Tibial nerve (tissue), 4 donors: ENCODE measurements at places on chromosomes 2 and 18.

- H3K36me3 ChIP-seq: no peaks in the 10 kb centered on the region
- no peaks in the 10 kb centered on the region for H3K27me3 ChIP-seq
- no peak for DNase-seq
- H3K27ac ChIP-seq: no peak overlapping the region
These were observed 25.6 kb downstream of the ARHGAP28 start for GRCh38 chr18:6755107-6755506.

DNA sequence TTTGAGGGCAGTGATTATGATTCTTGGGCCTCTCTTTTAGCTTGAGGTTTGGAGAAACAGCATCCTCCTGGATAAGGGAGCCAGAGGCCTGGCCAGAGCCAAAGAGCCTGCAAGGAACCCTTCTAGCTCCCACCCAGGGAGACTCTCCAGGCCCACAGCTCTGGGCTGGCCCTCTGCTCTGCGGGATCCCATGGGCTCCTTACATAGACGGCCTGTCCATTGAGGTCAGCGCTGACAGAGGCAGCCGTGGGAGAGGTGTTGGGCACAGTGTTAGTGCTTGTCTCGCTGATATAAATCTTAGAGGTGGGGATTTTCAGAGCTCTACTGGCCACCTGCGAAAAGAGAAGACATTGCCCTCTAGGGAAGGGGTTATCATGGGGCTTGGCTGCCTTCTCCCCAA is 67.2 kb downstream of the XDH start:
- no peak for DNase-seq
- no peak overlapping the region for H3K4me3 ChIP-seq
- H3K27ac ChIP-seq: no peak overlapping the region
- H3K27me3 ChIP-seq: no peaks in the 10 kb centered on the region
- H3K4me1 ChIP-seq: no peaks in the 10 kb centered on the region
- no peaks in the 10 kb centered on the region for H3K36me3 ChIP-seq

DNA sequence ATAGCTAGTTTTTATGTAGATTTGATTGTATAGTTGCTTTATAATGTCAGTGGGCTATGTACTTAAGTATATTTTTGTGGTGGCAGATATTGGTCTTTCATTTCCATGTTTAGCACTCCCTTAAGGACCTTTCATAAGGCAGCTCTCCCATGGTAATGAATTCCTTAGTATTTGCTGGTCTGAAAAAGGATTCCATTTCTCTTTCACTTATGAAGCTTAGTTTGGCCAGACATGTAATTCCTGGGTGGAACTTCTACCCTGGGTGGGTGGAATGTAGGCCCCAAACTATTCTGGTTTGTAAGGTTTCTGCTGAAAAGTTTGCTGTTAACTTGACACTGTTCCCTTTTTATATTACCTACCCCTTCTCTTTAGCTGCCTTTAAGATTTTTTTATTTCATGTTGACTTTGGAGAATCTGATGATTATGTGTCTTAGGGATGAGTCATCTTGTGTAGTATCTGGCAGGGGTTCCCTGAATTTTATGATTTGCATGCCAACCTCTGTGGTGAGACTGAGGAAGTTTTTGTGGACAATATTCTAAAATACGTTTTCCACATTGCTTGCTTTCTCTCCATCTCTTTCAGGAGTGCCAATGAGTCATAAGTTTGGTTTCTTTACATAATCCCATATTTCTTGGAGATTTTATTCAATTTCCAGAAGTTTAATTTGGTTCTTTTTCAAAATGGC is 65.4 kb upstream of the VRK2 start:
- H3K27ac ChIP-seq: no peak overlapping the region
- DNase-seq: no peak
- no peak overlapping the region for H3K4me3 ChIP-seq
- H3K36me3 ChIP-seq: no peaks in the 10 kb centered on the region
- H3K4me1 ChIP-seq: no peaks in the 10 kb centered on the region

DNA sequence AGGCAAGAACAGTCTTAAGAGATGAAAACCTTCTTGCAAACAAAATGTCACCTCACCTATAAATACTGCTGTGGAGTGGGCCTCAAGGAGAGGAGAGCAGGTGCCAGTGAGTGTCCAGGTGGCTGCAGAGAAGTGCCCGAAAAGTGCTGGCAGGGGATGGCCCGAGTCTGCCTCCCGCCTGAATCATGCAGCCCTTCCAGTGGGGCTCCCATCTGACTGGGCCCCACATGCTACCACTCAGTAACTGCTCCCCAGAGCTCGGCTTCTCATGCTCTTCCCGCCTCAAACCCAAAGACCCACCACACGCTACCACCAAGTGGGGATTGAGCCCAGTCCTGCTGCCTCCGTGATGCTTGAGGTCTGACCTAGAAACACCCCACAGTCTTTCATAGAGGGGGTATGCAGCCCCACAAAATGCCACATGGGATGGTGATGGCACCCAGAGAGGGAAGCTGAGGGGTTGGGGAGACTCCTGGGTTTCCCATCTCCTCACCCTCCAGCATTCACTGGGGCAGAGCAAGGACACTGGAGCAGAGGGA is 7.4 kb downstream of the HS6ST1 start:
- H3K4me1 ChIP-seq: no peaks in the 10 kb centered on the region
- no peaks in the 10 kb centered on the region for H3K27me3 ChIP-seq

- no peaks in the 10 kb centered on the region for H3K36me3 ChIP-seq
- H3K27ac ChIP-seq: no peak overlapping the region
- no peaks in the 10 kb centered on the region for H3K4me1 ChIP-seq
- no peak overlapping the region for H3K4me3 ChIP-seq
These were observed 98.9 kb upstream of the ITGB6 start for GRCh38 chr2:160298960-160299359.

DNA sequence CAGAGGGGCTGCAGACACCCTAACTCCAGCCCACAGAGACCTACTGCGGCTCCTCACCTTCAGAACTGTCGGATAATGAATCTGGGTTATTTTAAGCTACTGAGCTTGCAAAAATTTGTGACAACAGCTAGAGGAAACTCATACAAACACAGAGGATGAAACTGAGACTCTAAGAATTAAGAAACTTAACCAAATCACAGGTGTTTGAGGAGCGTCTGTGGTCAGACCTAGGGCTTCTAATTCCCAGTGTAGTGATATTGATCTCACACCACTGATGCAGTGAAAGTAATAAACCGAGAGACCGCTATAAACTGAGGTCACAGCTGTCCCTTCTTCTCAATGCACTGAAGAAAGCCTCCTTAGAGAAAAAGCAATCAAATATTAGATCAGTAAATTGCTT is 110.1 kb downstream of the RGPD3 start:
- H3K27me3 ChIP-seq: no peaks in the 10 kb centered on the region
- no peaks in the 10 kb centered on the region for H3K36me3 ChIP-seq
- H3K4me3 ChIP-seq: no peak overlapping the region
- no peak for DNase-seq
- no peaks in the 10 kb centered on the region for H3K4me1 ChIP-seq
- no peak overlapping the region for H3K27ac ChIP-seq

- no peak for DNase-seq
- H3K36me3 ChIP-seq: no peaks in the 10 kb centered on the region
- peaks cover 35% of the 10 kb centered on the region for H3K4me1 ChIP-seq
- peak overlapping the region; percentile 52 for H3K4me3 ChIP-seq
- no peaks in the 10 kb centered on the region for H3K27me3 ChIP-seq
These were observed 34.6 kb upstream of the IMPA2 start for GRCh38 chr18:11946756-11947155.

GRCh38 chr18:48742706-48743475 is 204.1 kb downstream of the CTIF start:
- H3K36me3 ChIP-seq: no peaks in the 10 kb centered on the region
- DNase-seq: peak; percentile 71
- no peaks in the 10 kb centered on the region for H3K27me3 ChIP-seq
- H3K27ac ChIP-seq: peak overlapping the region; percentile 55

DNA sequence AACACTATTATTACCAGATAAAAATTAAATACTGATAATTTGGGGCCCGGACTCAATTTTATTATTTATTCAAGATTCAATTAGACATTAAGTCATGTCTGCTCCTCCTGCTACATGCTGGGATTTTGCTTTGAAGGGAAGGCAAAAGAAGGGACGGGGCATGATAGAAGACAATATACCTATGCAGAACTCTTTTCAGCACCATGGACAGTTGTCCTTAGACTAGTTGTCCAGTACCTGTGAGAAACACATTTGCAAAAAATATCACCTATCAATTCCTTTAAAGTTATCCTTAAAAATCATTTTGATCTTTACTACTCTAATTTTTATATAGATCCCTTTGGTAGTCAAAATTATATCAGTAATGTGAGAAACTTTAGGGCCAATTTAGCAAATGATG is 100.2 kb upstream of the SULT1C3 start:
- H3K4me3 ChIP-seq: no peak overlapping the region
- DNase-seq: no peak
- no peaks in the 10 kb centered on the region for H3K27me3 ChIP-seq
- no peaks in the 10 kb centered on the region for H3K36me3 ChIP-seq
- H3K4me1 ChIP-seq: no peaks in the 10 kb centered on the region
